ENCODE measurements at places on chromosomes 6 and 20.

GRCh38 chr6:169627736-169628607, 73.9 kb downstream of the WDR27 start:
- no peak for DNase-seq

GRCh38 chr20:44151621-44152416, 35.2 kb downstream of the JPH2 start:
- DNase-seq, result no peak

GRCh38 chr6:140285471-140285870, 911.0 kb upstream of the CITED2 start:
- no peak for DNase-seq

DNA sequence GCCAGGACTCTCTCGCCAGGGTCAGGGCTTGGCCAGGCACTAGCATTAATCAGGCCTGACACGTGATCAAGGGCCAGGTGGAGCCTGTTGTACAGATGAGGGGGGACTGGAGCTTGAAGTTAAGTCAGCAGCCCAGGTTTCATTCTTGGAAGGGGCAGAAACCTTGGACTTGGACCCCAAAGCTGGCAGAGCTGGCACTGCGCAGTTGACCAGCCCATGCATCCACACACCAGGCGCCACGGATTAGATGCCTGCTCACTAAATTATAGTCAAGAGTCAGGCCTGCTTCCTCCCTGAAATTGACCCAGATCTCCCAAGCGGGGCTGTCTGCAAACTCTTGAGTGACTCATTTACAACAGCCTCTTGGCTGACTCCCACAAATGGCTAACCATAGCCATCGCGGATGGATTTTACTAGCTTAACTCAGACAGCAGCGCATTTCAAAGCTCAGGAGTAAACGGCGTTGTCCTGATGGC, 4.1 kb upstream of the TAF4 start:
- DNase-seq, result no peak

DNA sequence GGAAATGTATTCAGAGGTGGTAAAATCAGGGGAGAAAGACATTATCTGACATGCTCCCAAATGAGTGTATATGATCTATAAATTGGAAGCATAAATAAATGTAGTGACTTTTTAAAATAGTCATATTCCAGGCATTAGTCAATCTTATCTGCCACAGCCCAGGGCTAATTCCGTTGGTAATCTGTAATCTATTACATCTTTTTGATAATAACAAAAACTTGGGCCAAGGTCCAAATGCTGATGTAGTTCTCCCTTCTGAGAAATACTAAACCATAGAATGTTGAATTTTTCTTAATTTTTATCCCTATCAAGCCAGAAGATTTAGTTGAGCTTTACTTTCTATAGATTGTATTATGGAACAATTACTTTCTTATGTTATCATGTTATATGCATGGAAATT, 1279.8 kb downstream of the EPHA7 start:
- DNase-seq, result no peak

- DNase-seq, result no peak
Measured at GRCh38 chr20:49712996-49713752, 504 bp downstream of the B4GALT5 start.

- no peak for DNase-seq
Measured at GRCh38 chr6:42347456-42347855, 104.3 kb downstream of the TRERF1 start.

DNA sequence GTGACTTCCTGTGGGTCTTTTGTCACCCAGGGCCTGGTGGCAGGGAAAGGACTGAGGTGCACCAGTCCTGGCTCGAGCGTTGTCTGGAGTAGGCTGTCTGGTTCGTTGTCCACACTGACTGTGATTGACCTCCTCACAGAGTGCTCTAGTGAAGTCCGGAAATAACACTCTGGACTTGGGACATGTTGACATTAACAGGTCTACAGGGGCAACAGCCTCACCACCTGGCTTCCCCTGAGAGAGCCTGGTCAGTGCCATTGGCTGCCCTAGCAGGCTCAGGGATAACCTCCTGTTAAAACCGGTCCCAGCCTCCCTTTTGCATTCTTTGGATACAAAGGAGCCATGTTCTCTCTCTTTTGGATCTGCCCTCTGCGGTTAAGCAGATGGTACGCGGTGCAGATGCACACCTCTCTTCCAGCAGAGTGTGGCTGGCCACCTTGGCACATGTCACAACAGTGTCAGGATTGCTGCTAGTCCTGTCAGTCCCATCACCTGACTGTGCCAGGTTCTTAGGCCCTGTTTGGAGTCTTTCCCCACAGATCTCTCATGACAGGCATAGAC, 46.2 kb downstream of the CDS2 start:
- DNase-seq, result no peak

GRCh38 chr6:49978332-49979226, 9.2 kb upstream of the DEFB113 start:
- no peak for DNase-seq

DNA sequence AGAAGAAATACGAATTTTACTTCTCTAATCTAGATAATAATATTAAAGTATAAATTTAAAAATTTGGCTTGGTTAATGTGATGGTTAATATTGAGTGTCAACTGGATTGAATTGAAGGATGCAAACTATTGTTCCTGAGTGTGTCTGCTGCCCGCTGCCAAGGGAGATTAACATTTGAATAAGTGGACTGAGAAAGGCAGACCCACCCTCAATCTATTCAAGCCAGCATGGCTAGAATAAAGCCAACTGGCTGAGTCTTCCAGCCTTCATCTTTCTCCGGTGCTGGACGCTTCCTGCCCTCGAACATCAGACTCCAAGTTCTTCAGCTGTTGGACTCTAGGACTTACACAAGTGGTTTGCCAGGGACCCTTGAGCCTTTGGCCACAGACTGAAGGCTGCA, 152.7 kb downstream of the TBXT start:
- DNase-seq, result no peak

DNA sequence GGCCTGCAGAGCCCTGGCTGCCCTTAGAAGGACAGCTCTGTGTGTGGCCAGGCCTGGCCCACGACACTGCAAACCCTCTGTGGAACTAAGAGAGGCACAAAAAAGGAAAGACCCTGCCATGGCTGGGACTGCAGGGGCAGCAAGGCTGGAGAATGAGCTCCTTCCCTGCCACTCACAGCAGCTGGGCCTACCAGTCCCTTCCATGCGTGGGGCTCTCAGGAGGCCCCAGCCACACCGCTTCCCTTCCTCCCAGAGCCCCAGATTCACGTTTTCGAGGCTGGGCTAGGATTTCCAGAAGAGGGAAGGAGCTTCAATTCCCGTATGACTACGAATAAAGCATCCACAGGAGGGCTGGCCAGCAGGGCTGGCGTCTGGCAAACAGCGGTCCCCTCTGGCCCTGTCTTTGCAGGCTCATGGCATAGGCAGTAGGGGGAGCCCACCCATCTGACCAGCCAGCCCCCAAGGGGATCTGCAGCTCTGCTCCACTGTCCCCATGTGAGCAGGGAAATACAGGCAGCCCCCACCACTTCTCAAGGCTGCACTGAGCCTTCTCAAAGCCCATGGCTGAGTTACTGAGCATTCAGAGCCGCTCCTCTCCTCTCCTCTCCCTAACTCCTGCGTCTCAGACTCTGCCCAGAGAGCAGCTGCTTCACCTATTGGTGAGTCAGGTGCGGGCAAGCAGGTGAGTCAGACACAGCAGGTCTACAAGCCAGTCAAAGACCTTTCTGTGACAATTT, 53.1 kb downstream of the NINL start:
- no peak for DNase-seq

GRCh38 chr20:24816431-24816830, 132.6 kb upstream of the CST7 start:
- no peak for DNase-seq

GRCh38 chr6:14658886-14659561, 541.5 kb downstream of the CD83 start:
- no peak for DNase-seq

DNA sequence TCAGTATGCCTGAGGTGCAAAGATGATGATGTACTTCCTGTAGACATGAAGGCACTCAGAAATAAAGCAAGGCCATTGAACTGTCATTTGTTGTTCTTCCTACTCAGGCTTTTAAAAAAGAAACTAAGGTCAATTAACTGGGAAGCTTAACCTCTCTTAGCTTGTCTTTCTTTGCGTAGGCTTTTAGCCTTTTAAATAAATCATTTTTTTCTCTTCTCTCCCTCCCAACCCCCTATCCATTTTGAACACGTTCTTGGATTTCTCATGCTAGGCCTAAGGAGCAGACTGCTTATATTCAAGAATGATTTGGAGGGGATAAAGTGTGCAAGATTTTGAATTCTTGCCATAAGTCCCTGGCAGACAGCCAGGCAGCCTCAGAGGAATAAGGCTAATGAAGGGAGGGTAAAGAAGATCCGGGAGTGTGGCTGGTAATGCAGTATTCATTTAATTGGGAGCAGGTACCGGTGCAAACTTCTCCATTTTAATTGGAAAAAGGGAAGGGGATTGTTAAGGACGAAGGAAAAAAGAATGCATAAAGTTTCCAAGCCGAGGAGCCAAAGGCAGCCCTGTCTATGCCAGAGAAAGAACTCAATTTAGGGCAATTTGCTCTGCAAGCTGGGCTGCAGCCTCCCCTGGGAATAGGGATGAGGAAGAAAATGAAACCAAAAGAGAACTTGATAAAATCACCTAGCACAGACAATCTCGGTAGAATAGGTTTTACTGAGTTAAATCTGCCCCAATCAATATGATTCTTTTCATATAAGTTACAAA, 343.8 kb upstream of the MMS22L start:
- no peak for DNase-seq

DNA sequence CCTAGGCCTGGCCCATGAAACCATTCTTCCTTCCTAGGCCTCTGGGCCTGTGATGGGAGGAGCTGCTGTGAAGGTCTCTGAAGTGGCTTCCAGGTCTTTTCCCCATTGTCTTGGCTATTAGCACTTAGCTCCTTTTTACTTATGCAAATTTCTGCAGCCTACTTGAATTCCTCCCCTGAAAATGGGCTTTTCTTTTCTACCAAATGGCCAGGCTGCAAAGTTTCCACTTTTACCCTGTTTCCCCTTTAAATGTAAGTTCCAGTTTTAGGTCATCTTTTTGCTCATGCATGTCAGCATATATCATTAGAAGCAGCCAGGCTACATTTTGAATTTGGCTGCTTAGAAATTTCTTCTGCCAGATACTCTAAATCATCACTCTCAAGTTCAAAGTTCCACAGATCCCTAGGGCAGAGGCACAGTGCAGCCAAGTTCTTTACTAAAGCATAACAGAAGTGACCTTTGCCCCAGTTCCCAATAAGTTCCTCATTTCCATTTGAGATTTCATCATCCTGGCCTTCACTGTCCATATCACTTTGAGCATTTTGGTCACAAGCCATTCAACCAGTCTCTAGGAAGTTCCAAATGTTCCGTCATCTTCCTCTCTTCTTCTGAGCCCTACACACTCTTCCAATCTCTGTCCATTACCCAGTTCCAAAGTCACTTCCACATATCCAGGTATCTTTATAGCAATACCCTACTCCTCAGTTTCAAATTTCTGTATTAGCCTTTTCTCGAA, 71.9 kb downstream of the TBC1D7 start:
- no peak for DNase-seq

DNA sequence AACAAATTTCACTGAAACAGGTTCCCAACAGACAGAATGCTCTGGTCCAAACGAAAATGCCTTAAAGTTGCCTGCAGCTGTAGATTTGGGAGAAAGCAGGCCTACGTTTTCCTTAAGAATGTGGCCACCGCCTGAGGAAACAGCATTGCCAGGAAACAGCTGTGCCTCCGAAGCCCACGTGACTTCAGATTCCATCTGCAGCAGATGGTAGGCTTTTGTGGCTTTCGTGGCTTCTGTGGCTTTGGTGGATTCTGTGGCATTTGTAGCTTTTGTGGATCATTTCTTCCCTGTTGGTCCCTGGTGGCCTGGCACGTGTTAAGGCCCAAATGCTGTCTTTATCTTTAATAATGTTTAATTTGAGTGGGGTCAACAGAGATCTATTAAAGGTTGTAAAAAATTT, 222.9 kb downstream of the TTLL2 start:
- no peak for DNase-seq

DNA sequence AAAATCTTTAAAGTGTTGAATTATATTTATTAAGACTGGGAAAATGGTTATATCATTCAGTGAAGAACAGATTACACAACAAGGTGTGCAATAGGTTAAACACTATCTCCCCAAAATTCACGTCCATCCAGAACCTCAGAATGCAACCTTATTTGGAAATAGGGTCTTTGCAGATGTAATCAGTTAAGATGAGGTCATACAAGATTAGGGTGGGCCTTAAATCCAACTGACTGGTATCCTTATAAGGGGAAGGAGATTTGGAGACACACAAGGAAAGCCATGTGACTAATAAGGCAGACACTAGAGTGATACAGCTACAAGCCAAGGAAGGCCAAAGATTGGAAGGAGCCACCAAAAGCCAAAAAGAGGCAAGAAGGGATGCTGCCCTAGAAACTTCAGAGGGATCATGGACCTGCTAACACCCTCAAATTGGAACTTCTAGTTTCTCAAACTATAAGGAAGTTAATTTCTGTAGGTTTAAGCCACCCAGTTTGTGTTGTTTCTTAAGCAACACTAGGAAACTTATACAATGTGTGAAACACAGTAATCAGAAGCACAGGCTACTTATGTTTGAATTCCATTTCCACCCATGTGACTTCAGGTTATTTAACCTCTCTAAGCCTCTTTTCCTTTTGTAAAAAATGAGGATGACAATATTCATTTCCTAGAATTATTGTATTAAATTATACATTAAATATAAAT, 16.9 kb downstream of the ILRUN start:
- DNase-seq, result no peak

DNA sequence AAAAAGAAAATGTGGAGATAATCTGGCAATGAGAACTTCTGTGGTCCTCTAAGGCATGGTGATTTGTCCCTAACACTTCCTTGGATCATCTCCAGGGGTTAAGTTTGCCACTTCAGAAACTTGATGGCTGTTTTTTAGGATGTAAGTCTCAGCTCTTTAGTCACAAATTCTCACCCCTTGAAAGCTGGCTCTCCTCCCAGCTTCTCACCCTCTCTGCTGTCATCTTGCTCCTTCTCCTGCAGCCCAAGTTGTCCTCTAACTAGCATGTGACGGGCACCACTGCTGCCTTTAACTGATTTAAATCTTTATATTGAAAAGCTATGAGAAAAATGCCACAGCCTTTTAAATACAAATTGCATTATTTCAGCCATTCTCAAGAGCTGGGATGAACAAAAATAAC, 107.8 kb downstream of the MAP3K5 start:
- DNase-seq, result no peak

DNA sequence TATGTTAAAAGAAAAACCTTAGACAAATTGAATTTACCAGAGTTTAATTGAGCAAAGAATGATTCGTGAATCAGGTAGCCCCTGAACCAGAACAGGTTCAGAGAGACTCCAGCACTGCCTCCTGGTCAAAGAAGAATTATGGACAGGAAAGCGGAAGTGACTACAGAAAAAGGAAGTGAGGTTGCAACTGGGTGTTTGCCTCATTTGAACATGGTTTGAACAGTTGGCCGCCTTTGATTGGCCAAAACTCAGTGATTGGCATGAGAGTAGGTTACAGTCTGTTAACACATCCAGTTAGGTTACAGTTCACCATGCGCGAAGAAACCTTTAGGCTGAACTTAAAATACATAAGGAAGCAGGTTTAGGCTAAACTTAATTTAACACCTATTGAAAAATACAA, 248.8 kb downstream of the TFAP2A start:
- DNase-seq, result no peak
